ENCODE measurements at places on chromosomes 7 and 10.

DNA sequence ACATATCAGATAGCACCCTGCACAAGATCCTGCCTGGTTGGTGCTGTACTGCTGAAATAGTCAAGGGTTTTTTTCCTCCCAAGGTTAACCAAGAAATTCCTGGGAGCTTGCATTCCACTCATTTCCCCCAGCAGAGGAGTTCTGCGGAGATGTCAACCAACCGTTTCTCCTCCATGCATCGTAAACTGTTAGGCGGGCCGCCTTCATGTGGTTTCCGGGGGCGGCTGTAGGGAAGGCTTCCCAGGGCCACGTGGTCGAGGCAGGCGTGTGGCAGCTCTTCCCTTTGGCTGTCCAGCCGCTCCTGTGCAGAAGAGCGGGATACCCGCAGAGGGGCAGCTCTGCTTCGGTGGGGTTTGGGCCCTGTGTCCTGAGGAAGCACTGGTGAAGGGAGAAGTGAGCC is 113.7 kb downstream of the RGS10 start:
- no peak for DNase-seq

- no peak for DNase-seq
Observed at GRCh38 chr10:4843525-4844180, 17.6 kb downstream of the AKR1E2 start.

- DNase-seq = no peak
Observed at GRCh38 chr7:41164440-41164839, 538.5 kb downstream of the INHBA start.

GRCh38 chr10:6537770-6538169 is 42.3 kb downstream of the PRKCQ start:
- DNase-seq = no peak

GRCh38 chr10:47121336-47121735 is 178.7 kb upstream of the GDF10 start:
- no peak for DNase-seq

GRCh38 chr7:55030314-55030713 is 11.5 kb downstream of the EGFR start:
- no peak for DNase-seq

GRCh38 chr10:14926061-14926470 is 27.8 kb downstream of the DCLRE1C start:
- DNase-seq = no peak

DNA sequence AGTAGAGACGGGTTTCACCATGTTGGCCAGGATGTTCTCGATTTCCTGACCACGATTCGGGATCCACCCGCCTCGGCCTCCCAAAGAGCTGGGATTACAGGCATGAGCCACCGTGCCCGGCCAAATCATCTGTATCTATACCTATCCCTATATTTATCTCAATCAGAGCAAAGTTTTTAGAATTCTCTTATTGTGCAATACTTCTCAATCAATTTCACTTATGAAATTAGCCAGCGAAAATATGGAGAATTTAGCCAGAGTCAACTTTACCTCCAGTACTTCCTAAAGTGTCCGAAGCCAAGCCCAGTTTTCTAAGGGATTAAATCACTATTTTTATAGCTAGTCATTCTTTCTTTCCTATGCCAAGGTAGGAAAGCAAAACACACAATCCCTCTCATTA is 319.1 kb upstream of the PFKP start:
- DNase-seq = no peak

Measured in stimulated activated CD4-positive, alpha-beta T cell treated with anti-CD3 and anti-CD28 coated beads, Interleukin-12 subunit alpha, Interleukin-12 subunit beta, amount 100 ng/mL, for 4 hours (primary cell).